Activated CD4-positive, alpha-beta memory T cell treated with anti-CD3 and anti-CD28 coated beads for 36 hours (primary cell): ENCODE measurements at places on chromosomes 7 and 10. TPM values are rescaled to one million over a fixed set of nuclear protein-coding genes. Genes with fewer than 3 reads are reported as not detected.

DNA sequence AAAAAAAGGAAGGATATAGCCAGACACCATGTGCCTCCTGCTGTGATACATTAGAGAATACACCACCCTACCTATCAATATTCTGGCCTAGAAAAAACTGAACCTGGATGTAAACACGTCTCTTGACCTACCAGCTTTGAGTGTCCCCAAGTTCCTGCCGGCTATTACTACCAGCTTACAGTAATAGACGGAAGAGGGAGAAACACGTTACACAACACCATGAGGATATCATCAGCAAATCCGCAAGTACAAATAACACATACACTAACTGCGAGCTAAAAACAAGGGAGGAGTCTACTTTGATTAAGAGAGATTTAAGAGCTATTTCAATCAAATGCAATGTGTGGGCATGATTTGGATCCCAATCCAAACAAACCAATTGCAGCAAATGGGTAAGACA lies 113.0 kb downstream of the COL28A1 start:
- DNase-seq: no peak

- no peak for DNase-seq
Observed at GRCh38 chr7:135206941-135207391, 4.4 kb downstream of the WDR91 start.

GRCh38 chr10:5545778-5546710 lies 21.3 kb downstream of the CALML3 start:
- no peak for DNase-seq

- DNase-seq: no peak
Observed at GRCh38 chr10:70312972-70313371, 29.2 kb upstream of the NPFFR1 start.

GRCh38 chr7:27585781-27586447 lies 76.8 kb downstream of the HIBADH start:
- DNase-seq: no peak

DNA sequence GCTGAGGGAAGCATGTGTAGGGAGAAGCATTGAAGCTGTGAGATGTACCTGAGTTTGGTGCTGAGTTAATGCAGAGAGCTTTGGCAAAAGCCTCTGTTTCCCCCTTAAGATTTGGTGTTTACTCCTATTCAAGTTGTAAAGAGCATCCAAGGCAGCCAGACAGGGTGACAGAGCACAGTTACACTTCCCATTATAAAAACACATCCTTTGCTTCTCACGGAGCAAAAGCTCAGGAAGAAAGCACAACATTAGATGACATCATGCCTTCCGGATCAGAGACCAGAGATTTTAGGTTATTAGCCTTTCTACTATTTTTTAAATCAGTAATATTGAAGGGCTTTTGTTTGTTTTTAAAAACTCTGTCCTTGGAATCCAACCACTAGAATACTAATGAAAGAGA lies 182.9 kb downstream of the DOCK4 start:
- DNase-seq: no peak

DNA sequence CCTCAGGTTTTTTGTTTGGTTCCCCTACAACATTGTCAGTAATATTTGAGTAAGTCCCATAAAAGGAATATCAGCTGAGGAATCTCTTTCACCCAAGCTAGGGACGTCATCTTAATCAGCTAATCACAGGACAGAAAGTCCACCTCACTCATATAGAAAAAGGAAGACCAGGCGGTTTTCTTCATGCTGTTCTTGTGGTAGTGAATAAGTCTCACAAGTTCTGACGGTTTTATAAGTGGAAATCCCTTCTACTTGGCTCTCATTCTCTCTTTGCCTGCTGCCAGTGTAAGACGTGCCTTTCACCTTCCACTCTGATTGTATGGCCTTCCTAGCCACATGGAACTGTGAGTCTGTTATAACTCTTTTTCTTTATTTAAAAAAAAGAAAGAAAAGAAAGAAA lies 308.1 kb upstream of the PFKP start:
- DNase-seq: no peak

DNA sequence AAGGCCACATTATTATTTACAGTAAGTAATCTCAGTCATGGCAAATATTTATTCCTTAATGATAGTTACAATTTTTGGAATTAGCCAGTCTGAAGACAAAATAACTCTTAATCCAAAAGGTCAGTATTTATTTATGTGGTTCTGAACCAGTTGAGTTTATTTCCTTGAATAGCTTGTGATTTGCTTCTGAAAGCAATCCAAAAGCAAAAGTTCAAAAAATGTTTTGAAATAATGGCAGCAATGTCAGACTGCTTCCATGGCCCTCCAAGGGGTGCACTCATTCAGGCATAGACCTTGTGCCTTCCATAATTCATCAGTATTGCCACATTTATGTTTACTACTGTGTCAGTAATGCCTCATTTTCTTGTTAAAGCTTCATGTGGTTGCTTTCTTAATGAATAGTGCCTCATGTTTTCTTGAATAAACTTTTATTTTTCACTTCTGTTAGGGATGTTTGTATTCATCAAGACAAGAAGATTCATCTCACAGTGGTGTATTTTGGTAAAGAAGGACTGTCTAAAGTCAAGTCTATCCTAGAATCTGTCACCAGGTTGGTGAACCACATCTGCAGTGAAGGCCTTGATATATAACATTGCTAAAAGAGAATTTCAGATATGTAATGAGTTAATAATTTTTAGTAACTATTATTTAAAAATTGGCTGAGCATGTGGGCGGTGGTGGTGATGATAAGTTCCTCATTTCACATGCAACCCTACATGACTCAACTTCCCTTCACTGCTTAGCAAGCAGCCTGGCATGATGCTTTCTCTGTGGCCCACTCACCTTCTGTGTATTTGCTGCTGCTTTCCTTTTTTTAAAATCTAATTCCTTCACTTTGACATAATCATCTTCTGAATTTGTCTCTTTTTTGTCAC lies 22.0 kb downstream of the CSGALNACT2 start:
- peak; percentile 66 for DNase-seq

DNA sequence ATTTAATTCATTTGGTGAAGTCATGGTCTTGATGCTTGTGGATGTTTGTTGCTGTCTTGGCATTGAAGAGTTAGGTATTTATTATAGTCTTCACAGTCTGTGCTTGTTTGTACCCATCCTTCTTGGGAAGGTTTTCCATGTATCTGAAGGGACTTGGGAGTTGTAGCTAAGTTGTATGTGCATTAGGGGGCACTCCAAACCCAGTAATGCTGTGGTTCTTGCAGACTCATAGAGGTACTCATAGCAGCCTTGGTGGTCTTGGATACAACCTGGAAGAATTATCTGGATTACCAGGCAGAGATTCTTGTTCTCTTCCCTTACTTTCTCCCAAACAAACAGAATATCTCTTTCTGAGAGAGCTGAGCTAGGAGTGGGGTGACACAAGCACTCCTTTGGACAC lies 93.2 kb downstream of the ADCYAP1R1 start:
- DNase-seq: no peak

DNA sequence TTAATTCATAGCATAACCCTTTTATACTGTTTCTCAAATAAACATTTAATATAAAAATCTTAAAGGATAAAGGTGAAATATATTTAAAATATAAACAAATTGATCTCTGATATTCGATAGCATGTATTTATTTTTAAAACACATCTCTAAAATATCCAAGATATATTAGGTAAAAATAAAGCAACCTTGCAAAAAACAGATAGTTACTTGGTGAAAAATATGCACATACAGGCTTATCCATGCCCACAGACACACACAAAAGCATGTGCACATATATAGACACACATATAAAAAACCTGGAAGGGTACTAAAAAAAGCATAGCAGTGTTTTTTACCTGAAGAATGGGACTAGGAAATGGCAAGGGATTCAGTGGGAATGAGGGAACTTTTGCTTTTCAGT lies 19.8 kb downstream of the POT1 start:
- no peak for DNase-seq

DNA sequence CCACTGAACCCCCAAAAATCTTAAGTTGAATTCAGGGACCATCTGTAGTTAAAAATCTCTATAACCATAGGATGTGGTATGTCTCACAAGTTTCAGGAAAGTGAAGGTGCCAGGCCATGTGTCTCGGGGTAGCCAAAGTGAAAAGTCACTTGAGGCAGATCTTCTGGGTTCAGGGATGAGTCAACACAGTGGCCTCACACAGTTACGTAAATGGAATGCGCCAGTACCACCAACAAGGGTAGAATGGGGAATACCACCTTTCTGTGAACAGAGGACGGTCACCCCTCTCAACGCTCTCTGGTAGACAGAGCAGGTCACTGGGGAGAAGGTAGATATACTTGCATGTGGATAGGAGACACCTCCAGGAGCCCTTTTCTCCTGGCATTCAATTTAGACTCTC lies 71.4 kb downstream of the ELMO1 start:
- peak; percentile 75 for DNase-seq

DNA sequence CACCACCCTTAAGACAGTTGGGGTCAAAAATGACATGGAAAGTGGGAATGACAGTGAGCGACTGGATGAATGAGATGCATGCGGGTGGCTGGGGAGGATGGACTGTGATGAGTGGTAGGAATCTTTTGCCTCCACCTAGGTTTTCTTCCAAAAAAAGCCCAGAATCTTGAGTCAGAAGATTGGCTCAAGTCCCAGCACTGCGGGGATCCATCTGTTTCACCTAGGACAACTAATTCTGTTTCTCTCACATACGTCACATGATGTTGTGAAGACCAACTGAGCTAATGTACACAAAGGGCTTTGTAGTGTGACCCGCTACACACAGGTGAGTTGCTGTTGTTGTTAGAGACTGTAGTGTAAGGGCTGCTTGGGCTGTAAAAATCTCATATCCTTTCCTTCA lies 58.5 kb upstream of the SLC35B4 start:
- no peak for DNase-seq

- no peak for DNase-seq
Observed at GRCh38 chr10:6301488-6302075, 98.8 kb downstream of the PFKFB3 start.

- peak; percentile 14 for DNase-seq
Observed at GRCh38 chr10:122490268-122490667, 28.9 kb downstream of the HTRA1 start.

DNA sequence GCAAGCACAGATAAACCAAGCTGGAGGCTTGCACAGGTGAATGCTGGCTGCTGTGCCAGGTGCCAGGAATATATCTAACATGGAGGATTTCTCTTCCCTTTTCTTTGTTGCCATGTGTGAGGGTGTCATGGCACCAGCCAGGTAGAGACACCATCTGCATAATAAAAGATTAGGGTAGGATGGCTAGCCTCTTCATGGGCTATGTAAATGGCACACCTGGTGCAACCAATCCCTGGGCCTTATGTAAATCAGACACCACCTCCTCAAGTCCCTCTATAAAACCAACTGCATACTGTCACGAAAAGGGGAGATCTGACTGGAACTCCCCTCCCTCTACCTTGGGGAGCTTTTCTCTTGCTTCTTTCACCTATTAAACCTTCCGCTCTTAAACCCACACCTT lies 322.5 kb upstream of the POM121L12 start:
- no peak for DNase-seq

GRCh38 chr10:125006921-125007426 lies 65.1 kb downstream of the ZRANB1 start:
- DNase-seq: no peak

- no peak for DNase-seq
Observed at GRCh38 chr10:87503886-87504285, 807 bp upstream of the MINPP1 start.

DNA sequence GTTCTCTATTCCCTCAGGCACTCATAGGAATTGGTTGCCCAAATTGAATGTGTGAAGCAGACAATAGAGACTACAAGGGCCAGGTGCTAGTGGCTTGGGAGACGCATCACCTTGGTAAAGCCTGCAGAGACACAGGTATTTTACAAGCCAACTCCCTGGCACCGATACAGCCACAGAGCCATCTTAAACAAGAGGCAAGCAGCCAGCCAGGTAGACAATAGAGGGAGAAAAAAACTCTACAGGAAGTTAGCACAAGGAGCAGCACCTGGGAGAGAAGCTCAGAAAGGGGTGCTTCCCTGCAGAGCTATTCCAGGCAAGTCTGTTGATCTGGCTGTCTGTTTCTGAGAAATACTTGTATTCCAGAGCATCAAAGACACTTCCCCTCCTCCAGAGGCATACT lies 43.0 kb upstream of the CDK1 start:
- no peak for DNase-seq

- DNase-seq: no peak
Observed at GRCh38 chr7:75950111-75950681, 35.2 kb downstream of the POR start.

- DNase-seq: peak; percentile 42
Observed at GRCh38 chr7:107725138-107725740, 18.7 kb upstream of the CBLL1 start.

GRCh38 chr7:19853261-19853832 lies 79.9 kb upstream of the TMEM196 start:
- no peak for DNase-seq

GRCh38 chr7:96686305-96686704 lies 23.3 kb downstream of the SEM1 start:
- no peak for DNase-seq

DNA sequence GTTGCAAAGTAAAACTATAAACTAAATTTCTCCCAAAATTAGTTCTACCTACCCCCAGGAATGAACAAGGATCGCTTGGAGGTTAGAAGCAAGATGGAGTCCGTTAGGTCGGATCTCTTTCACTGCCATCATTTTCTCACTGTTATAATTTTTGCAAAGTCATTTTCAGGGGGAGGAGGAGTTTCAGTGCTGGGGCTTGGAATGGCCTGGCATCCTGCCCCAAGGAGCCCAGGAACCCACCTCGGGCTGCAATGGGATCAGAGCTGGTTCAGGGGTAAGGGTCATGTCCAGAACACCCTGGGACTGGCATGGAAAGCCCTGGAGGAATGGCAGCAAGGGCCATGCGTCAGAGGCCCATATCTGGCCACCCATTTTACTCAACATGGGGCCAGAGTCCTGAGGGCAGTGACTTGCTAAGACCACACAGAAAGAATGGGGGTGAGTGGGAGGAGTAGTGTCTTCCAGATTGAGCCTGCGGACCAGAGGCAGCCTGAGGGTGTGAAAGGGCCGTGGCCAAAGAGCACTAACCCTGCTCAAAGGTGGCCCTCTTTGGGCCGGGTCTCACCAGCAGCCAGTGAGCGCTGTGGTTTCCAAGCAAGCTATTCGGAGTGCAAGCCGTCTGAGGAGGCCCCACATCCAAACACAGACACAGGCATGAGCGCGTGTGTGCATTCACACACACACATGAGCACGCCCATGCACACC lies 31.8 kb downstream of the GPRIN2 start:
- DNase-seq: peak; percentile 7

DNA sequence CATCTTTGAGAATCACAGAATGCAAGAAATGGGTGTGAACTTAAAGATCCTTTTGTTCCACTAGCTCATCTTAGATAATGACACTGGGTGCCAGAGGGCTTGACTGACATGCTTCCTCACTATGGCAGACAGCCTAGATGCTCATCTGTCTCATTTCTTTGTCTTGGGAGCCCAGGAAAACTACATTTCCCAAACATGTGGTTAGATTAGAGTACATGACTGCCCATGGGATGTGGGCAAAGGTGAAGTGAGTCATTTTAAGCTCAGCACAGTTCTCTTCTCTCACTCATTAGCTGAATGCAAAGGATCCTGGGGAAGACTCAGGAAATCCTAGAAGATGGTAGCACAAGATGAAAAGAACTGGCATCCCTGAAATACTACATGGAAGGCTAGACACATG lies 32.5 kb upstream of the TBX20 start:
- DNase-seq: no peak

- no peak for DNase-seq
Observed at GRCh38 chr7:82562716-82563404, 119.3 kb upstream of the CACNA2D1 start.

Gene CALML3
- not detected for total RNA-seq

Gene ADAM12
- 0.97 TPM for total RNA-seq

Gene BMPER
- not detected for total RNA-seq

Gene ZKSCAN1
- total RNA-seq: 49.1 TPM

Gene KIAA1549
- 0.95 TPM for total RNA-seq

Gene DRGX
- not detected for total RNA-seq

Gene UTF1
- total RNA-seq: not detected
